Globus pallidus (tissue), 1 donor: ENCODE measurements at places on chromosomes 1 and 21.

- DNase-seq = no peak
Observed at GRCh38 chr1:6033124-6033523, 12.6 kb upstream of the KCNAB2 start.

DNA sequence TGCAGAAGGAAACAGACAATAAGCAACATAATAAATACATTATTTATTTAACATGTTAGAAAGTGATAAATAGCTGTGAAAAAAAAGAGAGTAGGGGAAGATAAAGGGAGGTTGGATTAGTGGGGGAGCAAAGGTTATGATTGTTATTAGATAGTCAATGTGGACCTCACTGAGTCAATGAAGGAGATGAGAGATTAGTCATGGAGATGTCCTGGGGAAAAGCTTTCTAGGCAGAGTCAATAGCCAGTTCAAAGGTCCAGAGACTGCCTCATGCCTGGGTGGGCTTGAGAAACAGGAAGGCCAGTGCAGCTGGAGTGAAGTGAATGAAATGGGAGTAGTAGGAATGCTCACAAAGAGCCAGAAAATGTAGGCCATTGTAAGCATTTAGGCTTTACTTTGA lies 187.1 kb upstream of the CACYBP start:
- no peak for DNase-seq

- DNase-seq = no peak
Observed at GRCh38 chr21:32162727-32163320, 116.0 kb downstream of the MIS18A start.

DNA sequence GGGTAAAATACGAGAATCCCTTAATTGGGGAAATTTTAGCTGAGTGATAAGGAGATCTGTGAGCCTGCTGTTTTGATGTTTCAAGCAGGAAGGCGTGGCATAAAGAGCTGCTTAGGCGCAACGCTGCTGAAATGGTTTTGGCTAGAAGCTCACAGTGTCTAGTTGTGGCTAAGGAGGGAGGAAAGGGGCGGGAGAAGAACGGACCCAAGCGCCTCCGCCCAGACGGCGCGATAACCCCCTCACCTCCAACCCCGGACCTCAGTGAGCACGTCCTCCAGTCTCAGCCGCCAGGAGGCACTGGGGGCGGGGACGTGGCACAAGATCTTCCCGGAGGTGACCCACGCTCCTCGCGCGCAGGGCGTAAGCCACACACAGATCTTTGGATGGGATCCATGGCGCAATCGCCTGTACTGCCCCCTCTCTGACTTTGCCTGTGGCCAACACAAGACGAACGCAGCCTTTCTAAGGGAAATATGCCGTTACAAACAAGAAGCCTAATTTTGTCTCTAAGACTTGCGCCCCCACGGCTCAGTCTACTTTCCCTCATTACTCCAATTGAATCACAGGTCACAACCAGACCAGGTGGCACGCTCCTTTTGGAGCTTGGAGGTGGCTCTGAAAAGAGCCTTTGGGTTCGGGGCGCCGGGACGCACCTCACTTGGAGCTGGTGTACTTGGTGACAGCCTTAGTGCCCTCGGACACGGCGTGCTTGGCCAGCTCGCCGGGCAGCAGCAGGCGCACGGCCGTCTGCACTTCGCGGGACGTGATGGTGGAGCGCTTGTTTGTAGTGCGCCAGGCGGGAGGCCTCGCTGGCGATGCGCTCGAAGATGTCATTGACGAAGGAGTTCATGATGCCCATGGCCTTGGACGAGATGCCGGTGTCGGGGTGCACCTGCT lies 23.4 kb upstream of the RNF187 start:
- no peak for DNase-seq

- peak; percentile 22 for DNase-seq
Observed at GRCh38 chr1:27863538-27863915, 8.8 kb upstream of the THEMIS2 start.

- DNase-seq = peak; percentile 37
Observed at GRCh38 chr1:111733183-111733991, 5.8 kb downstream of the INKA2 start.

- no peak for DNase-seq
Observed at GRCh38 chr1:231442735-231443134, 20.6 kb upstream of the EGLN1 start.

DNA sequence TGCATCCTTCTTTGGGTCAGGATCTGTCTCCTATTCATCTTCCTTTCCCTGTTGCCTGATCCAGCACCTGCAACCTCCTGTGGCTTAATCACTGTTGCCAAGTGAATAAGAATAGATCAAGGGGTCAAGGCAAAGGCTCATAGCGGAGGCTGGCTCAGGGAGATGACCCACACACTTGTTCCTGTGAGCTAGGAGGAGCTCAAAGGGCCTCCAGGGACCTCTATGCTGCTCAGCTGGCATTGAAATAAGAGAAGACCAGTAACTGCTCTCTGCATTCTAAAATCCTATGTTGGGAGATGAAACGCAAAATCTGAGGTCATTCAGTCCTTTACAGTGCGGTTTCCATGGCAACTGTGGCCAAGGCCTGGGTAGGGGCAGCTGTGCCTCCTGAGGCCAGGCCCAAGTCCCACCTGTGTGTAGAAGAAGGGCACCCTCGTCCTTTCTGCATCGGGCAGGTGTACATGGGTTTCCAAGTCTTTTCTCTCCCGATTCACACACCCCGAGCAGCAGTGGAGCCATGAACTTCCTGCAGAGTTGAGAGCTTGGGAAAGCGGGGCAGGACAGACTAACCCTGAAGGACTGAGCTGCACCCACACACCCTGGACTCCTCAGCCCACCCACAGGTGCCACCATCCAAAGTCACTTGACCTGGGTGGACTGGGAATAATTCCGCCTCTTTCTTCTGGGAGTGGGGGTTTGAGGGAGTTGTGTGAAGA lies 27.8 kb upstream of the STUM start:
- no peak for DNase-seq

DNA sequence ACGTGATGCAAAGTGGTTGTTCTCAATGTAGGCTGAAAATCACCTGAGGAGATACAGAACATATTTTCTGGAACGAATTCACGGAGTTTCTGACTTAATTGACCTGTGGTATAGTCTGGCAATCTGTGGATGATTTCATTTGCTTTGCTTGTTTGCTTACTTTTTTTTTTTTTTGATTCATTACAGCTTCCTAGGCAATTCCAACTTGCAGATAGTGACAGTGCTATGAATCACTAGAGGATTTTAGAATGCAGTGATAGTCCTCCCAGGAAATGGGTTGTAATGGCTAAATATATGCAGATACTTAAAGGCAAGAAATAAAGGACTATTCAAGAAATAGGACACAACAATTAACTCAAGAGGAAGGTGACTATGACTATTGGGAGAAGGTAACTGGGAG lies 1378.1 kb upstream of the PRMT6 start:
- DNase-seq = no peak

- DNase-seq = peak; percentile 20
Observed at GRCh38 chr1:242089911-242090310, 91.0 kb upstream of the MAP1LC3C start.

DNA sequence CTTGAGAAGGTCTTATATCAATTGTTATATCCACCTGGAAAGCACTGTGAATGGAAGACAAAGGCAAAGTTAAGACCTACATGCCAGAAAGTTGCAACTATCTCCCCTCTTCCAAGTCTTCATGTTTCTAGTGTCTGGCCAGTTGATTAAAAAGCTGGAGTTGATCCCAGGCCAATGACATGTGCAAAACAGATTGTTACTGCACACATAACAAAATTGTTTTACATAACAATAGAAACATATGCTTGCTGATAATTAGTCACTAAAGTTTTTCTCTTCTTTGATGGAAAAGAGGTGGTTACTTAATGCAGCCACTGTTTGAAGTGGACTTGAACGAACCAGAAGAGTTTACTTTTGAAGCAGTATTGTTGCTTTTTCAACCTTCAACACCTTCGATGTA lies 158.2 kb downstream of the TGFBR3 start:
- no peak for DNase-seq

DNA sequence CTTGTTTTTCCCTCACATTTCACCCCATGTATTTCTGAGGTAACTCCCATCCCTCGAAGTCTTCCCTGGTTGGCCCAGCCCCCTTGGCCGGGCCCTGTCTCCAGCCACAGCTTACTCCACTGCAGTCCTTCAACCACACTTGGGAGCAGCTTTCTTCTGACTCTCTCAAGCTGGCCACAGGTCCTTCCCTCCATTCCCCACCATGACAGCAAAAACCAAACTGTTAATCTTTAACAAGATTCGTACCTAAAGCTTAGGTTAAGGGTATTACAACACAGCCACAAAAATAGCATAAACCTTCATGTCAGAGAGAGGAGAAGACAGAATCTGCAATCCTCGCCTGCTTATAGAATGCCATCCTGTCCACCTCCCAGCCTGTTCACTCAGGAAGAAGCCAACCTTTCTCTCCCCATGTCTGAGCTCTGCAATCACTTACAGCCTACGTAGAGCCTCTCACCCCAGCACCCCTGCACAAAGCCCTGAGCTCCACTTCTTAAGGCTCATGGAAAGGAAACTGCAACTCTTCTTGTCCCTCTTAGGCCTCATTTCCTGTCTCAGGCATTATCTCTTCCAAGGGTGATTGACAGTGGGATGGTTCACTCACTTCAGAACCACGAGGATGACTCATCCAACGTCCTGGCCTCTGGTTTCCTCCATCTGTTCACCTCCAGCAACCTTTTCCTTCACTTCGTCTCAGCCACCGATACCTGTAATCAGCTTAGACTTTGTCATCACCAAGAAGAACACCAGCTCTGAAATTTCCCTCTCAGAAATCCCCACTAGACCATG lies 72.8 kb downstream of the CD2 start:
- DNase-seq = no peak

- DNase-seq = peak; percentile 54
Observed at GRCh38 chr1:40438391-40439015, 11.8 kb upstream of the ZFP69B start.
